ENCODE measurements at places on chromosomes 12 and 14.

GRCh38 chr14:54653712-54654469 is 87.0 kb downstream of the SAMD4A start:
- peaks cover 19% of the 10 kb centered on the region for H3K27me3 ChIP-seq
- DNase-seq, result no peak
- no peak overlapping the region for H3K4me3 ChIP-seq

GRCh38 chr12:108341854-108342847 is 3.0 kb upstream of the CMKLR1 start:
- H3K36me3 ChIP-seq, result no peaks in the 10 kb centered on the region
- DNase-seq, result no peak
- H3K4me1 ChIP-seq, result no peaks in the 10 kb centered on the region
- no peak overlapping the region for H3K27ac ChIP-seq

DNA sequence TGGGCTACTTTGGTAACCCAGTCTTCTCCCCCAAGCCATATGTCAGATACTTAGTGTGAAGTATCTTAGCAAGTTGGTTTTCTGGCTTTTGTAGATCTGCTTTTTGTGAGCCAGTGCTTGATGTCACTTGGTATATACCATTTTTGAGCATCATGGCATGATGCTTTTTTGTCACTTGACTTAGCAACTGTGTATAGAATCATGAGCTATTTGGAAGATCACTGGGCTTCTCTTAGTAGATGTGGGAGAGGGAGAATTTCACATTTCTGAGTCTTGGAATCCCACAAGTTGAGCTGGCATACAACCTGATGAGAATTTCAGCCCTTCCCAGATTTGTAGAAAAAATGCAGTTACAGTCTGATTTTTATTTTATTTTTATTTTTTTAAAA is 24.9 kb downstream of the AEBP2 start:
- no peaks in the 10 kb centered on the region for H3K27me3 ChIP-seq
- H3K4me1 ChIP-seq, result peaks cover 14% of the 10 kb centered on the region
- H3K36me3 ChIP-seq, result peaks cover 52% of the 10 kb centered on the region
- DNase-seq, result no peak
- no peak overlapping the region for H3K27ac ChIP-seq
- H3K4me3 ChIP-seq, result no peak overlapping the region

GRCh38 chr12:98909746-98910145 is 264.7 kb downstream of the APAF1 start:
- no peak for DNase-seq
- H3K4me1 ChIP-seq, result no peaks in the 10 kb centered on the region
- peaks cover 5% of the 10 kb centered on the region for H3K27me3 ChIP-seq
- no peak overlapping the region for H3K27ac ChIP-seq
- no peak overlapping the region for H3K4me3 ChIP-seq
- H3K36me3 ChIP-seq, result no peaks in the 10 kb centered on the region

GRCh38 chr14:76880449-76880848 is 54.2 kb downstream of the LRRC74A start:
- H3K27ac ChIP-seq, result no peak overlapping the region
- H3K27me3 ChIP-seq, result no peaks in the 10 kb centered on the region
- H3K4me1 ChIP-seq, result peaks cover 6% of the 10 kb centered on the region
- H3K4me3 ChIP-seq, result no peak overlapping the region
- DNase-seq, result no peak
- H3K36me3 ChIP-seq, result no peaks in the 10 kb centered on the region

GRCh38 chr14:61555056-61555838 is 140.1 kb upstream of the HIF1A start:
- H3K27ac ChIP-seq, result no peak overlapping the region
- peaks cover 53% of the 10 kb centered on the region for H3K36me3 ChIP-seq
- peaks cover 50% of the 10 kb centered on the region for H3K4me1 ChIP-seq
- no peak for DNase-seq
- H3K4me3 ChIP-seq, result no peak overlapping the region
- no peaks in the 10 kb centered on the region for H3K27me3 ChIP-seq

All from activated CD4-positive, alpha-beta memory T cell treated with anti-CD3 and anti-CD28 coated beads, Interleukin-2, amount 10 ng/mL, durations not matched to agents 7 days and 5 days (primary cell).